ENCODE measurements at places on chromosomes 3 and 15.

DNA sequence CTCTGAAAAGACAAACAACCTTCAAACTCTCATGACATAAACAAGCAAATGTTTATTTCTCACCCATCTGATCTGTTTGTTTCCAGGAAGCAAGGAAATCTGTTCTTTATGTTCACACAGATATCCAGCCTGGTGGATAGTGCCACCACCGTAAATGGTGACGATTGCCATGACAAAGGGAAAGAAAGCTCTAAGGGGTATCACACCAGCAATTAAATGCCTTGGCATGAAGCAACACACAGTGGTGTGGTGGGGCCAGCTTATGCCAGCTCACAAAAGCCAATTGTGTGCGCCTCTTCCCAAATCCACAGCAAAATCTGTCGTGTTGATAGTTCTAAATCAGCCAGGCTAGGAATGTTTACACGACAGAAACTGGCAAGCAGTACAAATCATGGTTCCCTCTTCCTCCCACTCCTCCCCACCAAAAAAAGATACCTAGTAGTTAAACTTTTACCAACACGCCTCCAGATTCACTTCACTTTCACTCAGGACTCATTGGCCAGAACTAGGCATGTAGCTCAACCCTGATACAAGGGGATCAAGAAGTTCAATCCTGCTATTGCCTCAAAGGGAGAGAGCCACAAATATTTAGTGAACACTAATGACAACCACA, 189.2 kb upstream of the SLCO3A1 start:
- no peak for DNase-seq

GRCh38 chr3:98557324-98558010, 25.7 kb downstream of the GPR15 start:
- no peak for DNase-seq

GRCh38 chr15:80496096-80496495, 91.9 kb downstream of the ARNT2 start:
- no peak for DNase-seq

- no peak for DNase-seq
Measured at GRCh38 chr15:51580385-51580784, 42.2 kb downstream of the DMXL2 start.

DNA sequence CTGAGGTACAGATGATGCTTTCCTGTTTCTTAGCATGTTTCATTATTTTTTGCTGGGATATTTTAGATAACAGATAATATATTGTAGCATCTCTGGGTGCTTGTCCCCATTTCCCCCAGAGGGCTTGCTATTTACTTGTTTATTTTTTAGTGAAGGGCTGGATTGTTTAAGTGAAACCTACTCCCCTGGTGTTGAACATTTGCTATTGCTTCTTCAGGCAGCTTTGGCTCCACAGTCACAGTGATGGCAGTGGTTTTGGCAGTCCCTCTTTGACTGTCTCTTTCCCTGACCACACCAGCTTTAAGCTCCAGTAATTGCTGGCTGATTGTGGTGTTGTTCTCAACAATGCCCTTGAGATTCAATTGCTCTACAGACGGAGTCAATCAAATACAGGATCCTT, 128.9 kb downstream of the KLF13 start:
- DNase-seq = no peak

GRCh38 chr3:126927846-126928245, 55.1 kb upstream of the PLXNA1 start:
- DNase-seq = no peak

- peak; percentile 53 for DNase-seq
Measured at GRCh38 chr3:38655708-38656300, 6.3 kb upstream of the SCN5A start.

GRCh38 chr15:57943171-57943570, 122.3 kb downstream of the ALDH1A2 start:
- no peak for DNase-seq

- peak; percentile 20 for DNase-seq
Measured at GRCh38 chr3:100992231-100993012, 799 bp downstream of the ABI3BP start.

DNA sequence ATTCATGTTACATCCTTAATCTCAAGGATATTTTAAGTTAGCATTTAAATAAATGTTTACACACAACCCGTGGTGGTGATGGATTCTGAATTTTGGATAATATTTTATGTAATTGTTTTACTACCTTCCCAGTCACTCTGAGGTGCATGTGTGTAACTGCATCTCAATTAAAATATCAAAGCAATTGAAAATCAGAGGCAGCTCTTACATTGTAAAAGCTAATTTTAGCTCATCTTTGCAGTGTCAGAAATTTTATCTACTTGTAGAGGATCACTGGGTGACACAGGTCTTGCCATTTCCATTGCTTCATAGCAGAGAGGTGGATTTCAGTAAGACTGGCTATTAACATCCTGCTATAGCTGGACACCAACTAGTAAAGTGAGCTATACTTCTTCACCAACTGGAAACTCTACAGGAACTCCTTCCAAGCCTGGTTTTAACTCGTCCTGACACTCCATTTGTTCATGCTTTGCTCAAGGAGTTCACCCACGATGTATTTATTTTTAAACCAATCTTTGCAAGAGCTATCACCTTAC, 19.6 kb upstream of the MITF start:
- DNase-seq = no peak

DNA sequence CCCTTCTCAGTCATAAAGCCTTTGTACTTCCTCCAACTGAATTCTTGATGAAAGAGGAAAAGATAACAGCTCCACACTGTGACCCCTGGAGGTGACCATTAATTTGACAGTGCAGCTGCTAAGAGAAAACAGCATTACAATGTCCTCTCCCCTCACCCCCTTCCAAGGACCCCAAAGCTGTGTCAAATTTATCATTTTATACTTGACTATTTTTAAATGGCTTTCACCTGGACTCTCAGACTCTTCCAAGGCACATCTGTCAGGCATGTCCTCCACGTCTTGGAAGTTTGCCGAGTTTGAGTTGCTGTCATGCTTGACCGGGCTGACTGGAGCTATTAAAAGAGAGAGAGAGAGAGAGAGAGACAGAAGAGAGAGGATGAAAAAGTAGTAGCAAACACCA, 236.5 kb downstream of the WDR72 start:
- peak; percentile 1 for DNase-seq

- DNase-seq = no peak
Measured at GRCh38 chr3:60674870-60675269, 576.4 kb downstream of the FHIT start.
